ENCODE measurements at places on chromosomes 1 and 21. TPM values are rescaled to one million over a fixed set of nuclear protein-coding genes. Genes with fewer than 3 reads are reported as not detected.

DNA sequence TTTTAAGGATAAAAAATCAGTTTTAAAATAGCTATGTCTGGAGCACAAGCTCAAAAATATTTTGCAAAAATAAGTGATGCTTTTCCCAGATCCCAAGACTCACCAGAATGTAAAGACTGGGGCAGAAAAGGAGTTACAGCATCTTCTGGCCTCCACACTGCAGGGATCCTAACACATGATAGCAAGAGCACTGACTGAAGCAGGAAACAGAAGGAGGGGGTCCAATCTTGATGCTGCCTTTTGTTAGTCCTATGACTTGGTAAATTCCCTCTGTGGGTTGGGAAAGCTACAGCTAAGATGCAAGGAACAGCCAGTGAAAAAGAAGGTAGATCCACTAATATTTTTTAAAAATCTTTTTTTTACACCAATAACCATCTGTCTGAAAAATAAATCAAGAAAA, 54.2 kb upstream of the TNR start:
- no peak overlapping the region for H3K27ac ChIP-seq
- no peak for DNase-seq
- H3K4me3 ChIP-seq: no peak overlapping the region
- no peaks in the 10 kb centered on the region for H3K4me1 ChIP-seq
- H3K27me3 ChIP-seq: no peaks in the 10 kb centered on the region

DSCAM gene
- not detected for total RNA-seq

AMY1A gene
- total RNA-seq: not detected

DNA sequence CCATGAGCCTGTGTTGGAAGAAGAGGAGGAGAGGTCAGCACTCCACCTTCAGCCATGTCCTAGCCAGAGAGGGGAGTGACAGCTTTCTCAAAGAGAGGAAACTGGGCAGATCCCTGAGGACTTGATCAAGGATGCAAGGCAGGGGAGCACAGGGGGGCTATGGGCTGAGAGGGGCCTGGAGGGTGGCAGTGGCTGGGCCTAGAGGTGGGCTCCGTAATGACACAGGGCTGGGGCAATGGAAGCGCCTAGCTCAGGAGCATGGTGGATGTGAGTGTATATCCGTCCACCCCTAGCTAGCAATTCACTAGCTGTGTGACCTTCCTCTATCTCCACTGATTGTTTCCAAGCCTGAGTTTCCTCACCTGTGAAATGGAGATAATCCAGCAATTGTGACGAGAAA, 32.6 kb downstream of the NEK2 start:
- H3K36me3 ChIP-seq: no peaks in the 10 kb centered on the region
- H3K4me3 ChIP-seq: peak overlapping the region; percentile 7
- peaks cover 48% of the 10 kb centered on the region for H3K4me1 ChIP-seq
- no peaks in the 10 kb centered on the region for H3K27me3 ChIP-seq

CLCA2 gene
- total RNA-seq: not detected

GRCh38 chr1:44079566-44079965, 39.1 kb upstream of the KLF17 start:
- H3K36me3 ChIP-seq: no peaks in the 10 kb centered on the region
- DNase-seq: no peak
- H3K27ac ChIP-seq: no peak overlapping the region
- H3K27me3 ChIP-seq: no peaks in the 10 kb centered on the region
- no peaks in the 10 kb centered on the region for H3K4me1 ChIP-seq
- no peak overlapping the region for H3K4me3 ChIP-seq

DNA sequence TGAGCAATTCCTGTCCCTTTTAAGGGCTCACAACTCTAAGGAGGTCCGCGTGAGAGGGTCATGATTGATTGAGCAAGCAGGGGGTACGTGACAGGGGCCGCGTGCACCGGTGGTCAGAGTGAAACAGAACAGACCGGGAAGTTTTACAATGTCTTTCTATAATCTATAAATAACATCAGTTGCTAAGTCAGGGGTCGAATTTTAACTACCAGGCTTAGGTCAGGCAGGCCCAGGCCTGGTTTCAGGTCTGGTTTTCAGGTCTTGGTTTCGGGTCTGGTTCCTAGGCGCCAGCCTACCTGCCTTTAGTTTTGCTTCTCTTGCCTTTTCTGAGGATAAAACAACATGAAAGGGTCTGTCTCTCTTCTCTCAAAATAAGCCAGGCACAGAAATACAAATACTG, 476.0 kb upstream of the CAMK1G start:
- H3K27me3 ChIP-seq: no peaks in the 10 kb centered on the region
- no peaks in the 10 kb centered on the region for H3K36me3 ChIP-seq
- DNase-seq: no peak
- no peak overlapping the region for H3K27ac ChIP-seq
- H3K4me3 ChIP-seq: no peak overlapping the region

FHAD1 gene
- total RNA-seq: 0.23 TPM

DNA sequence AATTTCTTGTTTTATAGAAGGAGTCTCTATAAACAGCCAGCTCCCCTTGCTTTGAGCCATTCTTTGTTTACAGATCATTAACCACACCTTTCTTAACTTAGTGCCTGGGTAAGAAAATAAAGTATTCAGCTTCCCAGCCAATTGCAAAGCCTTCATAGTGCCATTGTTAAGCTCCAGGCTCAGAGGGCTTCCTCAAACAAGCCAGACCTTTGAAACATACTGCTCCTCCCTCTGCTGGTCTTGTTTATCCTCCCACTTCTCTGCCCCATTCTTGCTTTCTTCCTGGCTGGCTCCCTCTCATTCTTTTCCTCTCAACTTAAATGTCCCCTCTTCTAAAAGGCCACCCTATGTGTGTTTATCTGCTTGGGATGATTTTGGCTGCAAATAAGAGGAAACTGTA, 319.4 kb upstream of the ST6GALNAC5 start:
- H3K36me3 ChIP-seq: no peaks in the 10 kb centered on the region
- H3K27ac ChIP-seq: no peak overlapping the region
- no peak for DNase-seq
- H3K4me3 ChIP-seq: no peak overlapping the region
- H3K27me3 ChIP-seq: no peaks in the 10 kb centered on the region

GNAT2 gene
- total RNA-seq: 0.44 TPM

DNA sequence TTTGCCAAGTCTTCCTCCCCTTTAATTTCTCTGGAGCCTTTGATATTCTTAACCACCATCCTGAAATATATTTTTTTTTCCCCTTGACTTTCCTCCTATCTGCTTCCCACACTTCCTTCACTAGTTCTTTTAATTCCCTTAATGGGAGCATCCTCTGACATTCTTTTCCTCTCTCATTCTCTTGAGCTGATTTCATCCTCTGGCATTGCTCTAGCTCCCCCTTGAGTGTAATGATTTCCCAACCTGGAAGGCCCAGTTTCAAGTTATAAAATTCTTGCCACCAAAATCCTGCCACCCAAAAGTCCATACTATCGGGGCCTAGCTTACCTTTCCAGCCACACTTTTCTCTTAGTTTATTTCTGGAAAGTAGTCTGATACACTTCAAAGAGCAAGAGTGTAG, 39.5 kb upstream of the UBE2U start:
- no peak for DNase-seq
- H3K27me3 ChIP-seq: no peaks in the 10 kb centered on the region
- no peaks in the 10 kb centered on the region for H3K4me1 ChIP-seq

SLC2A5 gene
- total RNA-seq: 0.26 TPM

- H3K27ac ChIP-seq: no peak overlapping the region
- H3K4me1 ChIP-seq: no peaks in the 10 kb centered on the region
- no peaks in the 10 kb centered on the region for H3K27me3 ChIP-seq
- H3K36me3 ChIP-seq: no peaks in the 10 kb centered on the region
- no peak for DNase-seq
Measured at GRCh38 chr1:220900842-220901241, 21.6 kb downstream of the HLX start.

TSPAN1 gene
- total RNA-seq: 26.1 TPM

DNA sequence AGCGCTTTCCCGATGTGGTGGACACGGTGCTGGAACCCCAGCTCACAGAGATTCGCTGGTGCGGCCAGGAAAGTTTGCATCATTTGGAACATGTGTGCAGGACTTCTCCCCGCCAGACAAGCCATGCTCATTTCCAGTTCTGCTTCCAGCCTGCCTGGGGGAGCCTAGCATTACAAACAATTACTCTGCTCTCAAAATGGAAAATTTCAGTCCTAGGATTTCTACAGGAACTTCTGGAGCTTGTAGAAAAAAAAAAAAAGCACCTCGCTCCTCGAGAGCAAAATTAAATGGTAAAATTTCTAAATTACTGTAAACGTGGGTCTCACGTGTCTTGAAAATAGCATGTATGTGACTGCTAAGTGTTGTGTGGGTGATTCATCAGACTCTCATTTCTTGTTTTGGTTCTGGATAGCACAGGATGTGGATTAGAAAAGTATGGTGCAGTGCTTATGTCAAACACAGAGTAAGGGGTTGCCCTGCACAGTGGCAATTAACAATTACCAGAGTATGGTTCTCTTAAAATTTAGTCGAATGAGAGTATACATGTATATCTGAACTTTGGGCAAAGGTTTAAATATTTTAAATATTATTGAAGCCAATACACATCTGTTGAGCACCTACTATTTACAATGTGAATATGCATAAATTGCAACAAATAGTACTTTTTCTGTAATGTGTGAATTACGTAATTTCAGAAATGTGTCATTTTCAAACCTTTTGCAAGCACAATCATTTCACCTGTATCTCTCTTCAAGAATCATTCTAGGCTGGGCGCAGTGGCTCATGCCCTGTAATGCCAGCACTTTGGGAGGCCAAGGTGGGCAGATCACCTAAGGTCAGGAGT, 61.8 kb upstream of the PTGFRN start:
- DNase-seq: no peak
- no peak overlapping the region for H3K27ac ChIP-seq
- H3K36me3 ChIP-seq: no peaks in the 10 kb centered on the region
- no peaks in the 10 kb centered on the region for H3K27me3 ChIP-seq
- no peak overlapping the region for H3K4me3 ChIP-seq

DNA sequence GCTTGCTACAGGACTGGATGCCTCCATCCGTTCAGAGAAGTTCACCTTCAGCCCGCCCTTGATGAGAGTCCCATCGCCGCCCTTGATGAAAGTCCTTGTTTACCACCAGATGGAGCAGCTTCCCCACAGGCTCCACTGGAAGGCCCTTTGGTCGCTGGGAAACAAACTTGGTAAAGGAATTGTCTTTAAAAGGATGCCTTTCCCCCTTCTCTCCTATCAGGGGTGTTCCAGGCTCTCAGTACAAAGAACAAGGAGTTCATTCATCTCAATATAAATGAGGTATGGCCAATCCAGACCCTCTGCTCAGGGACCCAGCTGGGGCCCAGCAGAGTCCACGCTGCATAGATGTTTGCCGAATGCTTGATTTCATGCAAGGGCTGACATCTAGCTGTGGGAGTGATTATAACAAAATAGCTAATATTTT, 50.8 kb downstream of the CAPN9 start:
- H3K27ac ChIP-seq: no peak overlapping the region
- DNase-seq: peak; percentile 28
- H3K4me1 ChIP-seq: no peaks in the 10 kb centered on the region
- no peaks in the 10 kb centered on the region for H3K36me3 ChIP-seq
- H3K4me3 ChIP-seq: no peak overlapping the region

DNA sequence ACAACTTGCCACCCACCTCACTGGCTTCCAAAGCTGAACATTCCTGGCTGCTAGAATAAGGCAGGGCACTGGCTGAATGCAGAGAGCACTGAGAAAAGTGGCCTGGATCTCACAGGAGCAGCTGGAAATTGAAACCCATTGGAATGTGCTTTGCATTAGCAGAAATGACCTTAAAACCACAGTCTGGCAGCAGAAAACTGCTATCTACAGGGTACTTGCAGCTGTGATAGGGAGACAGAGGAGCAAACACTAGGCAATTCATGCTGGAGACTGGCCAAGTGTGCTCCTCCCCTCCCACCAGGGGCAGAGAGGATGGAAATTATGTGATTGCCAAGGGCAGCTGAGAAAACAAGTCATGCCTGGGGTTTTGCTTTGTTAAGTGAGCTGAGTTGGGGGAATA, 47.2 kb downstream of the HSD3B1 start:
- no peak for DNase-seq
- H3K4me3 ChIP-seq: no peak overlapping the region
- H3K36me3 ChIP-seq: no peaks in the 10 kb centered on the region
